Right renal pelvis (tissue), 4 donors: ENCODE measurements at places on chromosomes 12 and 14.

GRCh38 chr14:39085933-39086332, 17.1 kb downstream of the SEC23A start:
- DNase-seq, result no peak

GRCh38 chr12:104695453-104696148, 238.9 kb downstream of the CHST11 start:
- no peak for DNase-seq

- DNase-seq, result no peak
Measured at GRCh38 chr12:101040936-101041335, 169.1 kb downstream of the SLC5A8 start.

DNA sequence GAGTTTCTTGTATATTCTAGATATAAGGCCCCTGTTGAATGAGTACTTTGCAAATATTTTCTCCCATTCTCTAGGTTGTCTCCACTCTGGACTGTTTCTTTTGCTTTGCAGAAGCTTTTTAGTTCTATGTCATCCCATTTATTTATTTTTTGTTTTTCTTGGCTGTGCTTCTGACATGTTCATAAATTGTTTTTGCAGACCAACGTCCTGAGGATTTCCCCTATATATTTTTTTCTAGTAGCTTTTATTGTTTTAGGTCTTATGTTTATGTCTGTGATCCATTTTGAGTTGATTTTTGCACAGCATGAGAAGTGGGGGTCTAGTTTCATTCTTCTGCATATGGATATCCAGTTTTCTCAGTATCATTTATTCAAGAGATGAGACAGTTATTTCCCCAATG, 70.4 kb upstream of the BTG1 start:
- peak; percentile 28 for DNase-seq

DNA sequence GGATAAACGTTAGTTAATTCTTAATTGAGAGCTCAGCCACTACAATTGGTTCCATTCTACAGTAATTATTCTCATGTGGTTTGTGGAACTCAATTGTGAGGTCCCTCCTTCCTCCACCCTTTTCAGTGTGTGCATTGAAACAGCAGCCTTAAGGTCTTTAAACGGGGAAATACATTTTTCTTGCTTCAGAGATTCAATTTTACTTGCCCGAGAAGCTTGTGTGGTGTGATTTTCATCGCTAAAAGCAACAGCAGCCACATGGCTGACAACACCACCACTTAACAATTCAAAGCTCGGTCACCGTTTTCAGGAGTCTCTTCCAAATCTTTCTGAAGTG, 733 bp upstream of the PPFIBP1 start:
- DNase-seq, result no peak

DNA sequence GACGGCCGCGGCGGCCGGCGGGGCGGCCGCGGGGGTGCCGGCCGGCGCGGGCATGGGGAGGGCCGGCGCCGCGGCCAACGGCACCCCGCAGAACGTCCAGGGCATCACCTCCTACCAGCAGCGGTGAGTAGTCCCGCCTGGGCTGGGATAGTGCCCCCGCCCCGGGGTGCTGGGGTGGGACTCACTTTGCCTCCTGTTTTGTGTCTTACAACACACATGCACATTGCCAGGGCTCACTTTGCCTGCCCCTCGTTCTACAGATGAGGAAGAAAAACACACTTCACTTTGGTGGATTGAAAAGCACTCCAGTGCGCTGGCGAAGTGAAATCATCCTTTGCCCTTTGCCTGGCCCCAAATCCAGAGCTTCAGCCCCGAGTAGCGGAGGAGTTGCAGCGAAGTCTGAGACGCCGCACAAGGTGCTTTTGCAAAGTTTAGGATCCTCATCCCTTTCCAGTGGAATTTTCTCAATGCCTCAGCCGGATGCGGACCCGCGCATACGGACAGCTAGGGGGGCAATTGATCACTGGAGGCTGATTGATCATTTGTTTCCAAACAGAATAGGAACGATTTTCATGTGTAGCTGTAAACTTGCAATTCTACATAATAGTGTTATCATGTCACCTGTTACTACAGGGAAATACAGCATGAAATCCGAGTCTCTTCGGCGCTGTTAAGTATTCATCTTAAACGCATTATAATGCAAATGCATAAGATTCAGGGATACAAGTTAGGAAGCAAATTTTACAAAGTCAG, 3.6 kb upstream of the NPAS3 start:
- no peak for DNase-seq

DNA sequence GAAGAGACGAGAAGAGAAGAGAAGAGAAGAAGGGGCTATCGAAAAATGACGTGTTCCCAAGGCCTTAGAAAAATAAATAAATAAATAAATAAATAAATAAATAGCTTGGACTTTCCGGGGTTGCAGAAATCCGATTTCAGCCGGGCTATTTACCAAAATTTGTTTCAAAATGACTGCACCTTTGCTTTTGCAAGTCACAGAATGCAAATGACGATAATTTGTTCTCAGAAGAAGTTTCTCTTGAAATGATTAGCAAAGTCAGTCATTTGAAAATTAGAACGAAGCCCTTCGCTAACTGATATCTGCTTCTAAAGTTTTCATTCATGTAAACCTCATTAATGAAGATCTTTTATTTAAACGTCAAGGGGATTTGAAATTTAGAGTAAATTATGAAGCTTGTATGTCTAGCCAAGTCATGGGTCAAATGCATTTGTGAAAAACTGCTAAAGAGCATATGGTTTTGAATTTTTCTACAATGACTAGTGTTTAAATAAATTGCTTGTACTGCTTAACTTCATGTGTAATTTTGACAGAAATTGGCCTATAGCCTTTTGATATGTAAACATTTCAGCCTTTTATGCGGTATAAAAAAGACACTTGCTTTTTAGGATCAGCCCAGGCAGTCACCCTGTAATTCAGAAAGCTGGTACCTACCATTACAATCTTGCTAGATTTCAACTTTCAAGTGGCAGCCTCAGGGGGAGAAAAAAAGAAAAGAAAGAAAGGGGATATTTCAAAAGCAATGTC, 4.6 kb upstream of the GSC start:
- DNase-seq, result no peak

DNA sequence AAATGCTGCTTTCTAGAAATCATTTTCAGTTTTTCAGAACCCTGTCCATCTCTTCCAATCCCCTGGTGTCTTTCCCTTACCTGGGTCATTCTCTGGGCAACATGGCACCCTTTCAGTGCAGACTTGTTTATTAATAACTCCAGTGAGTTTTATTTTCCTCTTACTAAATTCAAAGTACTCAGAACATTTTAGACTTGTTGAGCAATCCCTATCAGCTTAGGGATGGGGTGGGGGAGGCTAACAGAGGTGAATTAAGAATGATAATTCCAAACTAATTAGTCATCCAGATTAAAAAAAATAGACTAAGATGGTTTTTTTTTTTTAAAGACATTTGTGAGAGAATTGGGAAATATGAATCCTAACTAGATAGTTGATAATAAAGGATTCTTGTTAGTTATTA, 10.7 kb downstream of the GPRC5A start:
- DNase-seq, result no peak

DNA sequence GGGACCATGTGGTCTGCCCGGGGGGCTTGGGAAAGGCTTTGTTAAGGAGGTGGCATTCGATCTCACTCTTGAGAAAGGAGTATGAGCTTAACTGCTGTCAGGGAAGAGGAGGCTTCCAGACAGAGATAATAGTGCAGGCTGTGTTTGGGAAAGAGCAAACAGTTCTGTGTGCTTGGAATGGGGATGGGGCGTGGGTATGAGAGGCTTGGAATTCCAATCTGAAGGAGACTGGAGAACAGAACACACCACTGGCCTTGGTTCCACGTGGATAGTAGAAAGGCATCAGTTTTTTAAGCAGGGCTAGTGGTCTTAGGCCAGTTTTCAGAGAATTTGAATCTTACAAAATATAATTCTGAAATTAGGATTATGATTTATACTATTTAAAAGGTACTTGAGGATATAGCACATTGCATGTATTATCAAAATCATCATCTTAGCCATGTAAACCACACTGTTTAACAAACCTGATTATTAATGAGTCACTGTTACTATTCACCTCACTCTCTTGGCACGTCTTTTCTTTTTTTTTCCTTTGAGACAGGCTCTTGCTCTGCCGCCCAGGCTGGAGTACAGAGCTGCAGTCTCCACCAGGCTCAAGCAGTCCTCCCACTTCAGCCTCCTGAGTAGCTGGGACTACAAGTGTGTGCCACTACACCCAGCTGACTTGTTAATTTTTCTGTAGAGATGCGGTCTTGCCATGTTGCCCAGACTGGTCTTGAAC, 38.5 kb upstream of the KCNK13 start:
- DNase-seq, result no peak

DNA sequence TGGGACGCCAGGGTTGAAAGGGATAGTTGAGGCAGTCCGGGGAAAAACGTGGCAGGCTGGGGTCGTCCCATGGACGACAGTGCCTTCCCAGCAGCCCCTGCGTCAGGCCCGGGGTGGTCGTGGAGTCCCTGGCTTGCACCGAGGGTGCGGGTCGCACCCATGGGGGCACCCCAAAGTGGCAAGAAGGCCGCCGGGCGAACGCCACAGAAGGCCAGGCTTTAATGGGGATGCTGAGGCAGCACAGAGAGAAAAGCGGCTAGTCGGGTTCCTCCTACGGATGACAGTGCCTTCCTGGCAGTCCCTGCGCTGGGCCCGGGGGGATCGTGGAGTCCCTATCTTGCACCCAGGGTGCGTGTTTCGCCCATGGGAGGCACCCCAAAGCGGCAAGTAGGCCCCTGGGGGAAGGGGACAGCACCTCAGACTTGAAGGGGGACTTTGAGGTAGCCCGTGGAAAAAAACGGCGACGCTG, 158.6 kb upstream of the ALG10B start:
- DNase-seq, result no peak

GRCh38 chr12:48023386-48023785, 19.1 kb upstream of the COL2A1 start:
- DNase-seq, result no peak
